Endothelial cell of umbilical vein (primary cell): ENCODE measurements at places on chromosomes 7 and 10. TPM values are rescaled to one million over a fixed set of nuclear protein-coding genes. Genes with fewer than 3 reads are reported as not detected.

The SUN3 gene
- not detected in 2 replicates for polyA plus RNA-seq

The TMEM184A gene
- 0.41 and 0.48 TPM in 2 replicates for polyA plus RNA-seq

The CALCR gene
- not detected in 2 replicates for polyA plus RNA-seq

The UCMA gene
- polyA plus RNA-seq = not detected in 2 replicates

The IGFBP3 gene
- 3.0 and 3.4 TPM in 2 replicates for polyA plus RNA-seq

The MYPN gene
- 0.01 TPM in 1 of 2 replicates, not detected in the other for polyA plus RNA-seq

The NKX1-2 gene
- polyA plus RNA-seq = not detected in 2 replicates

The GET4 gene
- polyA plus RNA-seq = 58.1 and 64.8 TPM in 2 replicates

The SHLD2 gene
- polyA plus RNA-seq = 4.8 and 6.1 TPM in 2 replicates

The RBAK gene
- polyA plus RNA-seq = 0.94 and 1.4 TPM in 2 replicates

The CTAGE8 gene
- 0.03 and 0.06 TPM in 2 replicates for polyA plus RNA-seq

The TLX1 gene
- 0.10 TPM in 1 of 2 replicates, not detected in the other for polyA plus RNA-seq

The PDE6C gene
- polyA plus RNA-seq = not detected in 2 replicates

The KIF11 gene
- polyA plus RNA-seq = 4.7 and 7.3 TPM in 2 replicates

The PPP3CB gene
- polyA plus RNA-seq = 7.8 and 13.5 TPM in 2 replicates

The NCF1 gene
- 0.08 TPM in 1 of 2 replicates, not detected in the other for polyA plus RNA-seq

The FAM13C gene
- 0.03 TPM in 1 of 2 replicates, not detected in the other for polyA plus RNA-seq

The GCK gene
- 0.13 and 0.17 TPM in 2 replicates for polyA plus RNA-seq

The CHST3 gene
- 5.5 and 6.0 TPM in 2 replicates for polyA plus RNA-seq

The LDB3 gene
- not detected in 2 replicates for polyA plus RNA-seq

The PLCE1 gene
- 0.01 and 0.02 TPM in 2 replicates for polyA plus RNA-seq
